ENCODE measurements at places on chromosomes 11 and 22. TPM values are rescaled to one million over a fixed set of nuclear protein-coding genes. Genes with fewer than 3 reads are reported as not detected.

GRCh38 chr22:48037618-48038017 is 1275.2 kb downstream of the TBC1D22A start:
- no peak for DNase-seq

The WDR74 gene
- 48.4 TPM for total RNA-seq

- DNase-seq, result no peak
Observed at GRCh38 chr11:60625262-60625661, 74.2 kb upstream of the MS4A8 start.

The OR8D4 gene
- total RNA-seq, result not detected

- no peak for DNase-seq
Observed at GRCh38 chr11:16193897-16194381, 162.4 kb downstream of the SOX6 start.

- no peak for DNase-seq
Observed at GRCh38 chr11:64568041-64568571, 22.9 kb upstream of the SLC22A12 start.

The GSTT2 gene
- not detected for total RNA-seq

- DNase-seq, result no peak
Observed at GRCh38 chr11:22991196-22991595, 130.9 kb upstream of the CCDC179 start.

The ILK gene
- 138 TPM for total RNA-seq

DNA sequence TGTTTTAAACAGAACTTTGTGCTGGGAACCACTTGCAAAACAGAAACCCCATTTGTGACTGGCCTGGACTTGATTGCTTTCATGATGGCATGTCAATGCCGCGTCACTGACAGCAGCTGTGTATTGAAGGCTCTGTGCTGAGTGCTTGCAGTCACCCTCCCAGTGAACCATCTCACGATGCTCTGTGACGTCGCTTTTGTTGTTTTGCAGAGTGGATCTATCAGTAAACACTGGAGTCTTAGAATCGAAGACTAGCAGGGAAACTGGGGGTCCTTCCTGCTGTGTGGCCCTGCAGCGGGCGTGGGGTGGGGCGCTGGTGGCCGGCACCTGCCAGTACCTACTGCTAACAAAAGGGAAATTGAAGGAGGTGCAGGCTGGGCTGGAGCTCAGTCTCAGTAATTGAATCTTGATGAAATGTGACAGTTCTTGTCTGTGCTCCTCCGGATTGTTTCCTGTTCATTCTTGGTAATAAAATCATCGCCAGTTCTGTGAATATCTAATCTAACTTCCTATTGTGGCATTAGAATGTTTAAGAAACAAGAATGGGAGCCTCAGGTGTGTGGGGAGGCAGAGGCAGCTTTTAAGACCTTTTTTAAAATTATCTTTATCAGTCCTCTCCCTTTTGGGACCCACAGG is 50.5 kb upstream of the PARVG start:
- DNase-seq, result no peak

- DNase-seq, result no peak
Observed at GRCh38 chr11:20451568-20451967, 64.1 kb downstream of the PRMT3 start.

The PKP3 gene
- not detected for total RNA-seq

- peak; percentile 28 for DNase-seq
Observed at GRCh38 chr22:19974268-19974861, 32.7 kb upstream of the TXNRD2 start.

- no peak for DNase-seq
Observed at GRCh38 chr11:70082829-70083228, 4.7 kb downstream of the ANO1 start.

- no peak for DNase-seq
Observed at GRCh38 chr11:20303391-20303965, 60.0 kb upstream of the HTATIP2 start.

DNA sequence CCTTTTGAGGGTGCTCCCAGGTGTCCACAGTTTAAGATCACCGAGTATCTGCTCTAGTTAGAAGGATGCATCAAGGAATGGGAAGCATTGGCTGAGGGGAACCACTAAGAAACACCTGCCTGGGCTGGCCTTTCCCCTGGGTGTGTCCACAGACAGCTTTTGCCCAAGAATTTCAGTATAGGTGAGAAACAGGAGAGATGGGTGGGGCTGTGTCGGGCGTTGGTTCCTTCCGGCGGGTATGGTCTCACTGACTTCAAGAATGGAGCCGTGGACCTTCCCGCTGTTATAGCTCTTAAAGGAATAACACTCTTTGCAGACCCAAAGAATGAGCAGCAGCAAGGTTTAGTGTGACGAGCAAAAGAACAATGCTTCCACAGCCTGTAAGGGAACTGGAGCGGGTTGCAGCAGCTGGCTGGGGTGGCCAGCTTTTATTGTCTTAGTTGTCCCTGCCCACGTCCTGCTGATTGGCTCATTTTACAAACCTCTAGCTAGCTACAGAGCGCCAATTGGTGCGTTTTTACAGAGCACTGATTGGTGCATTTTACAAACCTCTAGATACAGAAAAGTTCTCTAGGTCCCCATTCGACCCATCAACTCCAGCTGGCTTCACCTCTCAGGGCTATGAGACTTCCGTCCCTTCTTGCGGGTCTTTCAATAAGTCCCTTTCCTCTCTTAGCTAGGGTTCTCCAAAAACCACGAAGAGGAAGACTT is 2.4 kb downstream of the FADS1 start:
- peak; percentile 42 for DNase-seq

DNA sequence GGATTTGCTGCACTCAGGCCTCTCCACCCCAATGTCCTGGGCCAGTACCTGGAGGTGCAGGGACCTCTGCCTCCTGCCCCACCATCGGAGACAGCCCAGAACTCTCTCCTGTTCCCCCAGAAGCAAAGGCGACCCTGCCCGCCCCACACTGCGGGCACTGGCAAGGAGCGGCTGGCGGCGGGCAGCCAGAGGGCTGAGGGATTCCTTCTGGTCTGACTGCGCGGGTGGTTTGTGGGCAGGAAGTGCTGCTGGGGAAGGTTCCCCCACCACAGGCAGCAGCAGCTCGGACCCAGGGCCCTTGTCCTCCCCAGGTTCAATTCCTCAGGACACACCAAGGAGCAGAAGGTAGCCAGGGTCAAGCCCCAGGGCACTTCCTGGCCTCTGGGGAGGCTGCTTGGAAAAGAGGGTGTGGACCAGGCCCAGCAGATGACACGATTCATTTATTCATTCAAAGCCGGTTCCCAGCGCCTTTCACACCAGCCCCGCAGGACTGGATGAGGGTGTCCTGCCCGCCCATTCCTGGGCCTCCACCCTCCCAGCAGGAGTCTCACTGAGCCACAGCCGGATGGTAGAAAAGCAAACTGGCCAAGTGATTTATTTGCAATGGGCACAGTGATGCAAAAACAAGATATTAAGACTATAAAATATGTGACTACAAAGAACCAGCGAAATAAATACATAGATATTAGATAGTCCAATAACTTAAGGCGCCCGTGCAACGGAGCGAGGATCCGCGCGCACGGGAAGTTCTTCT is 1.2 kb downstream of the PHLDA2 start:
- peak; percentile 36 for DNase-seq

The EMID1 gene
- total RNA-seq, result 0.18 TPM

The EXPH5 gene
- total RNA-seq, result 0.55 TPM

GRCh38 chr11:83818349-83818748 is 532.2 kb upstream of the CCDC90B start:
- no peak for DNase-seq

The CRYBB3 gene
- total RNA-seq, result 0.40 TPM

DNA sequence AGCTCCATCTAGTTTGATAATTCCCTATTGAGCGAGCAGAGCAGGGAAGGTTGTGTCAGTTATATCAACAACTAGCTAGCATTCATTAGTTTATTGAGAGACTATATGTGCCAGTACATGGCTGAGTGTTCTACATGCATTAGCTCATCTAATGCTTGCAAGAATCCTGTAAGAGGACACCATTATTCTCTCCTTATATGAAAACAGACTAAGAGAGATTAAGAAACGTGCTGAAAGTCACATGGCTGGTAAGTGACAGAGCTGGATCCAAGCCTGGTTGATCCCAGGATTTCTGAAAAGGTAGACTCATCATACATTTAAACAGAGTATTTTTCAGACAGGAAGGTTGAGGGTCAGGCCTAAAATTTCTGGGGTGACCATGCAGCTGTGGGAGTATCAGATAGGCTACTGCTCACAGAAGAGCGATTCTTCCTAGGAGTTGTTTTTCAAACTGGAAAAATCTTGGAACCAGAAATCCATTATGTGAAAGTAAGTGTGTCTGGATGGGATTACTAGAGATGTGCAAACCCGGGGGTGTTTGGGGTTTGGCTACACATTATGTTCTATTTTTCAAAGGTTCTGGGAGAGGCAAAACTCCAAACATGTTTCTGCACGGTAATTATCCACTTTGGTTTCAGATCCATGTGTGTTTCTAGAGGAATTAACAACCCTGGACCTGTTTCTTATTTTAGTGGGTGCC is 213.3 kb downstream of the FAM76B start:
- no peak for DNase-seq

DNA sequence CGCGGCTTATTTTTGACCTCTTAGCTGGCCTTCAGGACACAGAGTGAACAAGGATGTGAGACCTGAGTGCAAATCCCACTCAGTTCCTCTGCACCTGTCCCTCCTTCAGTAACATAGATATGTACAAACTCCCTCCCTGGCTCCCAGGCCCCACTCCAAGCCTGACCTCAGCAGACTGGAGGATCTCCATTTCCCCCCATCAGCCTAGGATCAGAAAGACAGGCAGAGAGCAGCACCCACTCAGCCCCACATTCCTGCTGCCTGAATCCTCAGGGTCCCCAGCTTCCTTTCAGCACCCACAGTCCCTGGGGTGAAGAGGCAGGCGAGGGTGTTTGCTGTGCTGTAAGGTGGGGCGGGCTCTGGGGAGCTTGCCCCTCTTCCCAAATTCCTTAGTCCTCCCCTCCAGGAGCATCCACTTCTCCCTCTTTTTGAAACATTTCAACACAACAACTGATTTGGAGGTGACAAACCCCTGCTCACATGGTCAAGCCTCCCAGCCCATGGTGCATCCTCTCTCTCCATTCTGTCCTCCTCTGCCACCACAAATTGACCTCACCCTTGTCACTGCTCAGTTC is 151.1 kb downstream of the FEZ1 start:
- DNase-seq, result no peak

The ARHGAP32 gene
- 1.3 TPM for total RNA-seq

DNA sequence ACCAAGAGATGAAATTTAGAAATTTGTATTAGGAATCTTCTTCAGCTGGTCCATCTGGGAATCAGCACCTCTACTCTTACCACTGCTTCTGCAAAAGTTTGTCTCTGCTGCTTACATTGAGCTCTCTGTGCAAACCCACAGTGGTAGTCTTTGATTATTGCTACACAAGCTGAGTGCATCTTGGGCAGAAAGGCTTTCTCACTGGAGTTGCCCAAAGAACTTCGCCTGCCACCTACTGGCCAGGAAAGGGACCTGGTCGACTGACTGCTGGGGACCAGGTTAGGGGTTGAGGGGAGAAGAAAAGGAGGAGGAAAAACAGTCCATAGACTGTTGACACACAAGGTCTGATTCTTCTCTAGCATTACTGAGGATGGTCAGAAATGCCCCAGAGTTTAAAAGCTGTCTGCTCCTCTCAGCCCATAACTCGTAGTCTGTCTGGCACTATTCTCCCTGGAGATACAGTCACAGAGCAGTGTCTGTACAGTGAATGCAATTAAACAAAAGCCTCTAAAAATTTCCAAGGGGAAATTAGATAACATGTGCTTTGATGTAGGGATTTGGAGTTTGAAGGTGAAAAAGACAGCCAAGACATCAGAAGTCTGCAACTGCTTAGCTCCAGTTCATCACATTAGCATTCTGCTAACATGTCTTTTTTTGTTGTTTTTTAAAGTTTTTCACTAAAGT is 215.0 kb upstream of the CTSC start:
- peak; percentile 69 for DNase-seq

The ZP1 gene
- total RNA-seq, result not detected

The MS4A3 gene
- total RNA-seq, result not detected

DNA sequence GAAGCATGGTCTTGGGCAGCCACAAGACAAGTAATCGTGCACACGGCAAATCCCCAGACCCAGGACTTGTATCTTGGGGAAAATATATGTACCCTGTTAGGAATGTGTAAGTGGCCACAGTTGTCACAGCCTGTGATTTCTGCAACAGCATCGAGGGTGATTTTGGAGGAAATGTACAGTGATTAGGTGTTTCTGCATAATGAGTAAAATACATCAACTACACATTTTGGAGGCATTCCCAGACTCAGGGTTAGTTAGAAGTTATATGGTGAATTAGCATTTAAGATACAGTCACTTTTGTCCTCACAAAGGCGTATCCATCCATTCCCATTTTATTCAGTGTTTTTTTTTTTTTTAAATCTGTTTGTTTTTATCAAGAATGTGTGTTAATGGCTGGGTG is 28.4 kb downstream of the SUSD2 start:
- no peak for DNase-seq

The F2 gene
- not detected for total RNA-seq

GRCh38 chr11:131246156-131246555 is 124.3 kb upstream of the NTM start:
- no peak for DNase-seq
